Upper lobe of left lung (tissue), 6 donors: ENCODE measurements at places on chromosomes 12 and 14. TPM values are rescaled to one million over a fixed set of nuclear protein-coding genes. Genes with fewer than 3 reads are reported as not detected.

GRCh38 chr14:105176513-105176912, 4.6 kb downstream of the NUDT14 start:
- H3K4me3 ChIP-seq, result no peak overlapping the region
- no peaks in the 10 kb centered on the region for H3K27me3 ChIP-seq
- H3K36me3 ChIP-seq, result no peaks in the 10 kb centered on the region
- H3K27ac ChIP-seq, result no peak overlapping the region
- H3K4me1 ChIP-seq, result peaks cover 52% of the 10 kb centered on the region
- DNase-seq, result no peak

DNA sequence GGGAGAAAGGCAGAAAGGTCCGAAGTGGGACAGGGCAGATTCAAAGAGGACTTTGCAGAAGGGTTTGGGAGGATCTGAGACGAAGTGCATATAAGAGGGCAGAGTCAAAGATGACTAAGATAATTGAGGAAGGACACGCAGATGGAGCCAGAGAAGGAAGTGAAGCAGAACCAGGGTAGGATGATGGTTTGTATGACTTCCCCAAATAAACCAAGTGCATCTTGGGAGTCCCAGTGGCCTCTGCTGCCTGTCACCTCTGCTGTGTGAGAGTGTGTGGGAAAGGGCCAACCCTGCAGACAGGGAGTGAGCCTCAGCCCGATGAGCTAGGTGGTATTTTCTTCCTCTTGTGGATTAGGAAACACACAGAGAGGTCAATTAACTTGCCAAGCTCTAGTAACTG, 36.8 kb downstream of the FLVCR2 start:
- H3K27ac ChIP-seq, result peak overlapping the region; percentile 74
- no peaks in the 10 kb centered on the region for H3K4me1 ChIP-seq
- H3K4me3 ChIP-seq, result no peak overlapping the region

TOMM20L gene
- 1.3 TPM for total RNA-seq

DNA sequence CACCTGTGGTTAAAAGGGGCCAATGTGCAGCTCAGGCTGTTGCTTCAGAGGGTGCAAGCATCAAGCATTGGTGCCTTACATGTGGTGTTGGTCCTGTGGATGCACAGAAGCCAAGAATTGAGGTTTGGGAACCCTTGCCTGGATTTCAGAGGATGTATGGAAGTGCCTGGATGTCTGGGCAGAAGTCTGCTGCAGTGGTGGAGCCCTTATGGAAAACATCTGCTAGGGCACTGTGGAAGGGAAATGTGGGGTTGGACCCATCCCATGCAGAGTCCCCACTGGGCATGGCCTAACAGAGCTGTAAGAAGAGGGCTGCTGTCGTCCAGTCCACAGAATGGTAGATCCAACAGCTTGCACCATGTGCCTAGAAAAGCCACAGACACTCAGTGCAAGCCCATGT, 36.6 kb downstream of the PCNX1 start:
- H3K4me1 ChIP-seq, result no peaks in the 10 kb centered on the region
- DNase-seq, result no peak
- H3K27me3 ChIP-seq, result no peaks in the 10 kb centered on the region
- H3K27ac ChIP-seq, result no peak overlapping the region
- H3K36me3 ChIP-seq, result peaks cover 4% of the 10 kb centered on the region
- no peak overlapping the region for H3K4me3 ChIP-seq
